Activated CD4-positive, alpha-beta T cell treated with anti-CD3 and anti-CD28 coated beads, Interleukin-2, amount 50 U/mL, for 4 hours (primary cell): ENCODE measurements at places on chromosomes 7 and 10.

- DNase-seq: no peak
Observed at GRCh38 chr7:157358753-157359096, 21.9 kb downstream of the DNAJB6 start.

- DNase-seq: no peak
Observed at GRCh38 chr10:124249196-124249595, 155.8 kb upstream of the CHST15 start.

- no peak for DNase-seq
Observed at GRCh38 chr10:115409347-115409746, 316.2 kb downstream of the ATRNL1 start.

DNA sequence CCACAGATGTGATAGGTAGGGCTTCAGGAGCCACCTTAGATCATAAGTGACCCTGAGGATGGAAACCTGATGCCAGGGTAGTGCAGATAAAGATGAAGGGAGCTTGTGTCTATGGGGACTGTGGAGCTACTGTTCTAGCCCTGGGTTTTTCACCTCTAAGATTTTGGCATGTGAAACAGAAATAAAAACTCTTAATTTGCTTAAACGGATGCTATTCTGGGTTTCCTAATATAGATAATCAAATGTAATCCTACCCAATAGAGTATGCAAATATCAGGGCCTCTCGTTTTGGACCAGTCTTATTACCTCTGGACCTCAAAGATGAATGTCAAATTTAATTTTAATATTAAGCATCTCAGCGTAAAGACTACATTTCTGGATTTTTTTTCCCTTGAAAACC is 49.3 kb downstream of the ABCB4 start:
- DNase-seq: no peak

DNA sequence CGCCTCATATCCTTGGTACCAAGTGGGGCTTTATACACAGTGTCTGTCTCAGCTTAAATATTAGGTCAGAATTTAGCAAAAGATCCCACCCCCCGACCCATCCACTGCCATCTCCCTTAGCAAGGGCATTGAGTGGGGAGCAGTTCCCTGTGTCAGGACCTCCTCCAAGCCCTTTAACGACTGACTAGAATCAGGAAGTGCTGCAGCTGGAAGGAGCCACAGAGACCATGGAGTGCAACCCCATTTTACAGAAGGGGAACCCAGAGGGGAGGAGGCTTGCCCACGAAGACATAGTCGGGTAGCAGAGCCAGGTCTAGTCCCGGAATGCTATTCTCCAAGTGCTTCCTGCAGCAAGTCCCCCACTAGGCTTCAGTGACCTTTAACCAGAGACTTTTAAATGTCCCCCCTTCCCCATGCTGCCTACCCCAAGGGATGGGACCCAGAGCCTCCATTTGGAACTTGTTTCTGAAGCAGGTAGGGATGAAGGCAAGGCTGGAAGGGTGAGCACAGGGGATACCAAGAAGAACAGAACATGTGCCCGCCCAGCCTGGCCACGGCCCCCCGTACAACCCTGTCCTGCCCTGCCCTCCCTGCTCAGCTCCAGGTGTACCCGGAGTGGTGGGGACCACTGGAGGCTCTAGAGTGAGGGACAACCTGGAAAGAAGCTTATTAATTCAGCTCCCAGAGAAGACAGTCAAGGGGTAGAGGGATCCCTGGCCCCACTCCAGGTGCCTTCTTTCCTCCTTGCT is 41.3 kb downstream of the C10orf105 start:
- no peak for DNase-seq

GRCh38 chr10:66882271-66882670 is 43.6 kb upstream of the LRRTM3 start:
- no peak for DNase-seq

GRCh38 chr10:71720288-71720687 is 710 bp upstream of the C10orf105 start:
- no peak for DNase-seq

DNA sequence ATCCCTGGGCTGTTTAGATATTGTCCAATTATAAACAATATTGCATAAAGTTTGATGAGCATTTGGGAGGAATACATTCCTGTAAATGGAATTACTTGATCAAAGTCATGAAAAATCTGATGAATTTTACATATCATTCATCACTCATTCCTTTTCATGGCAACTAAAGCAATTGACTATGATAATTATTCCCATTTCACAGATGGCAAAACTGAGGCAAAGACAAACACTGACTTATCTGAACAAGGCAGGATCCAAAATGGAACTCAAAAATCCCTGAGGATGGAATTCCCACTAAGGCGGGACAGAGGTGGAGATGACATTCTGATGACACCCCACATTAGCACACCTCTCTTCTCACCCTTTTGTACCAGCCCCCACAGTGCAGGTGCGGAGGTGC is 17.1 kb downstream of the SLIT1 start:
- no peak for DNase-seq

GRCh38 chr7:14332155-14332554 is 342.7 kb upstream of the ETV1 start:
- DNase-seq: no peak
